Activated naive CD4-positive, alpha-beta T cell treated with Interleukin-2 at 50 U/mL for 16 hours (primary cell): ENCODE measurements at places on chromosomes 5 and 9.

DNA sequence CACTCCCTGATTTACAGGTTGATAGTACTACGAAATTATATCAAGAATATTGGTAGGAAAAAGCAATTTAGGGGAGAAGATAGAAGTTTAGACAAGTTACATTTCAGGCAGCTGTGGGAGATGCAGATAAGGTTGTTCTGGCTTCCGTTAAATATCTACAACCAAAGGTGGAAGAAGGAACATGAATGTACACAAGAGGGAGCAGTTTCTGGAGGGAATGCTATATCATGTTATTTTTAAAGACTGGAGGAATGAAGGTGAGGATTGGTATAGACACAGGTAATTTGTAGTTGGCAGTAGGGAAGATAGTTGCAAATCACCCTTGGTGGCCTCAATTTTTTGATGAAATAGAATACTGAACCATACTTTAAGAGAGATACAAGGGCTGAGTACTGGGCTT lies 187.3 kb upstream of the NMUR2 start:
- no peak for DNase-seq

- DNase-seq = peak; percentile 35
These were observed 78.3 kb upstream of the TNFSF8 start for GRCh38 chr9:115008536-115009270.

GRCh38 chr5:146345240-146345577 lies 6.6 kb downstream of the POU4F3 start:
- no peak for DNase-seq

GRCh38 chr5:81422671-81423070 lies 28.7 kb upstream of the ACOT12 start:
- no peak for DNase-seq

DNA sequence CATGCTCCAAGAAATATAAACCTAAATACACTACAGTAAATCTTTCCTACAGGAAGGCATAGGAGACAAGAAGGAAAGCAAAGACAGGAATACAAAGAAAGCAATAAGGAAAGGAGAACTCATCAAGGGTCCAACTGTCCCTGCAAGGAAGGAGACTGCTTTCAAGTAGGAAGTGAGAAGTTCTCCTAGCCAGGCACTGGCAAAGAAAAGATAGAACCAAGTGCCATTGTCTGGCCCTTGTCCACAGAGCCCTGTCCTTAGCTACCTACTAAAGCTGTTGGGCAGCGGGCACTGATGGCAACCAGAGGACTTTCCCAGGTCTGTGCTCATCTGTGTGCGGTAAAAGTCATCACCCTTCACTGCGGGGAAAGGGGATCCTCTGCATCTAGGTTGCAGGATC lies 108.2 kb downstream of the KLHL3 start:
- DNase-seq = no peak

DNA sequence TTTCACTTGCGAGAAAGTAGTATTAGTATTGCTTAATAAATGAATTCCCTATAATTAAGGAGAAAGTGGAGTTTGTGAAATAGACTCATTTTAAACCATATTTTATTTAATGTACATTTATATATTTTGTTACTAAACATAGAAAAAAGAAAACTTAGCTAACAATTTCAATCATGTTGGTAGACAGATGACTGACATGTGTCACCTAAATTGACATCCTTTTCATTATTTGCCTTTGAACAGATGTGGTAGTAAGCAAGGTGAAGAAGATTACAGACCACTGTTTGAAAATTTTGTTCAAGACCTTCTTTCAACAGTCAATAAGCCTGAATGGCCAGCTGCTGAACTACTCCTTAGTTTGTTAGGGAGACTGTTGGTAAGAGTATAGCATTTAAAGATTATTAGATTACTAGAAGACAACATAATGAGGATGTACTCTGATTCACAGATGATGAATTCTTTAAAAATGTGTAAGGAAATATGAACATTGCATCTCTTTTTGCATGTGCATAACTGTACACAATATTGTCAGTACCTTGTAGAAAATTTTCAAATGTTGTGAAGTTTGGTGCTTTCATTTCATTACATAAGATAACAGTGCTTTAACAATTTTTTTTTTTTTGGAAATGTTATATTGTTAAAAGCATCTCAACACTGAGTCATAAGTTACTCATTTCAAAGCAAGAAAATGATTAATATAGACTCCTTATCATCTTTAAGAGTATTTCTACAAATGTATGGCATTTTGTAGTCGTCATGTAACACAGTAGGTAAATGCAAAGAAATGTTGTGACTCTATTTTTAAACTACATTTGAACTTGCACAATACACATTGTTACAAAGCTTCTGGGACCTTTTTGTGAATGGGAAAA lies 139.5 kb downstream of the NIPBL start:
- no peak for DNase-seq

DNA sequence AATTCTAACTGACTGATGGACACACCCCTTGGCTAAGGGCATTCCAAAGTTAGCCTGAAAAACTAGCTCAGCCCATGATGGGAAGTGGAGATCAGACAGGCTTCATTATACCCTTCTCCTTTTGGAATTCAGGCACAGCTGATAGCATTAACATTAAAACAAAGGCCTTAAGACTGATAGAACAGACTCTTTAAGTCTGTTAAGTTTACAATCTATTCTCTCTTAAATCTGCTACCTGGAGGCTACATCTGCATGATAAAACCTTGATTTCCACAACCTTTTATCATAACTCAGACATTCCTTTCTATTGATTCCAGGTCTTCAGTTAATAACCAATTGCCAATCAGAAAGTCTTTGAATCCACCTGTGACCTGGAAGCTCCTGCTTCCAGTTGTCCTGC lies 281.4 kb downstream of the TUSC1 start:
- no peak for DNase-seq

DNA sequence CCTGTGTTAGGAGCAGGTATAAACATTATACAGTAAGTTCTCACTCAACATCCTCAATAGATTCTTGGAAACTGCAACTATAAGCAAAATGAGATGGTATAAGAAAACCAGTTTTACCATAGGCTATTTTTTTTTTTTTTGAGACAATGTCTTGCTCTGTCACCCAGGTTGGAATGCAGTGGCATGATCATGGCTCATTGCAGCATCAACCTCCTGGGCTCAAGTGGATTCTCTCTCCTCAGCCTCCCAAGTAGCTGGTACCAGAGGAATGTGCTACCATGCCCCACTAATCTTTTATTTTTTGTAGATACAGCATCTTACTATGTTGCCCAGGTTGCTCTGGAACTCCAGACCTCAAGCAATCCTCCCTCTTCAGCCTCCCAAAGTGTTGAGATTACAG lies 50.1 kb upstream of the ADRB2 start:
- no peak for DNase-seq

DNA sequence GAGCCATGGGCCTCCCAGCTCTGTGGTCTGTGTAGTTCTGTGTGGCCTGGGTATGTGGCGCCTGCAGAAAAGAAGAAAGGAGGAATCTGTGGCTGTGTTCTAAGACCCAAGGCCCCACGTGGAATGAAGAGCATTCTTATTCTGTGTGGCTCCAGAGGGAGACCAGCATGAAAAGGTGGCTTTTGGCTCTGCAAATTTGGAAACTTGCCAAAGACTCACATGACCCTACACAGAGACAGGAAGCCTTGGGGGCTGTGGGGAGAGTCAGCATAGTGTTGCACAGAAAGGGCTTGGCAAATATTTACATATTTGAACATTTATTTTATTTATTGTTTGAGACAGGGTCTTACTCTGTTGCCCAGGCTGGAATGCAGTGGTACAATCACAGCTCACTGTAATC lies 193.3 kb downstream of the TMEM38B start:
- DNase-seq = no peak

DNA sequence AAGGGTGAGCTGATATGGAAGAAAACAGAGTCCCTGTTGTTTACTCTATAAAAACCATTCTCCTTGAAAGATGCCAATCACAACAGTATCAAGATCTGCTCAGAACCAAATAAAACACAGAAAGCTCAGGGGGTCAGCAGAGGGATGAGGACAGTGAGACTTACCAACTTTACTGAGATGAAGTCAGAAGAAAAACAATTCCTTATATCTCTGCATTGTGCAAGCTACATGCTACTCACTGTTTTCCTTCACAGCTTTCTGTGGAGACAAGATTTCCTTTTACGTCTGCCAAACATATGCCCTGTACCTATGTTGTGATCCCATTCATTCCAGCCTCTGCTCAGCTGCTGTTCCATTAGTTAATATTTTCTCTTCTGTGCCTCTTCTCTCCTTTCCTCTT lies 185.6 kb downstream of the TSSK1B start:
- DNase-seq = no peak

GRCh38 chr5:157358871-157359270 lies 92.9 kb downstream of the CYFIP2 start:
- DNase-seq = no peak

- no peak for DNase-seq
These were observed 1.4 kb downstream of the TMEFF1 start for GRCh38 chr9:100474082-100474923.

DNA sequence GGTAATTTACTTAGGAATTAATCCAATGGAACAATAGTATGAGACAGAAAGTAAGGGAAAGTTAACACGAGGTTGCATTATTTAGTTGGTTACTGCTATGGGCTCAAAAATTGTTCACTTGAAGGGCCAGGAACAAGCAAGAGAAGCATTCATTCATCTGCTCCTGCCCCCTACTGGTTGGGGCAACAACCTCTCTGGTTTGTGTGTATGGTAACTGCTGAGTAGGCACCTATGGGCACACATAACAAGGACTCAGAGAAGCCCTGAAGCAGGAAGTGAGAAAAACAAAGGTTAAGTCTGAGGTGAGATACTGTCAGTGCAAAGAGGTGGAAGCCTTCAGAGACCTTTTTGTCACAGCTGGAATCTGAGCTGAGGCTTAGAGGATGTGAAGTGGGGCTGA lies 34.4 kb upstream of the RANBP6 start:
- no peak for DNase-seq

DNA sequence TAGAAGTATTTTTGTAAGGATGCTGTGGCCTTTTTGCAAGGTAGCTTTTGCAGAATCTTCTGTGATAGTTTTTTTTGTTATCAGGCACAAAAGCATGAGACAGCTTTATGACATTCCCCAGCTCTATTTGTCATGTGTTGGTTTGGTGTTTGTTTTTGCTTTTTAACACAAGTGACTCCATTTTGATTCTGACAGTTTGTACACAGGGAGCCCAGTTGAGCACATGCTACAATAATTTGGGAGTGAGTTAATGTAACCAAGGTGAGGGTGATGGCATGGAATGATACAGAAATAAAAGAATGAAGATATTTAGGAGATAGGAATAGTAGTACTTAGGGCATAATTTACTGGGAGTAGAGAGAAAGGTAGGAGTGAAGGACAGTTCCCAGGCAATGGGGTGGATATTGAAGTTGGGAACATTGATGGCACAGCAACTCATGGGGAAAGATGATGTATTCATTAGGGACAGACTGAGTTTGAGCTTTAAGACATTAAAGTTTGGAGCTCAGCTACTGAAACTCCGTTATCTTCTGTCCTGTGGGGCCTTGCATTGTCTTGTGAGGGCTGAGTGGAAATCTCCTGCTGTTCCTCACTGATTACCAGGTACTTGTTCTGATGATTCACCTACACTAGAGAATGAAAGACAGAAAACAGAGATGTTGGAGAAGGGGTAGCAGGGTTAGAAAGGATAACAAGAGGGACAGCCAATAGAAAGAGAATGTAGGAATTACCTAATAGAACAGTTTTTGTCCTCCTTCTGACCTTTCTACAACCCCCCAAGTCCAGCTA lies 88.3 kb upstream of the CCDC112 start:
- no peak for DNase-seq

GRCh38 chr5:35248843-35249780 lies 18.8 kb upstream of the PRLR start:
- DNase-seq = no peak

DNA sequence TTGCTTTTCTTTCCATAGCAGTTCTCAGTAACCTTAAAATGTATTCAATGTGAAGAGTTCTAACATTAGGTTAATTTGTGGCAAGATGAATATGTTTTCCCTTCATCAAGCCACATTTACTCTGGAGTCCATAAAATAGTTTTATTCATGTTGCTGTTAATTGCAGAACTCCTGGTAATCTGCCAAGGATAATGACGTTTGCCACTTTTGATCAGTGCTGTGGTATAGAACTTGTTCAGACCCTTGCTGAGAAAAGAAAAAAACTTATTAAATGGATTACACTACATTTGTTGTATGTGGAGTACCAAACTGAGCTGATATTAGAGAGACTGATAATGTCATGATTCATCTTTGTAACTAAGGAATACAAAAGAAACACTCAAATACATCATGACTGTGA lies 212.4 kb upstream of the DMAC1 start:
- DNase-seq = no peak

- no peak for DNase-seq
These were observed 154.5 kb downstream of the CWC27 start for GRCh38 chr5:64923151-64923685.
